Stimulated activated CD4-positive, alpha-beta T cell treated with anti-CD3 and anti-CD28 coated beads, TNF-alpha, amount 100 ng/mL, for 1 hour (primary cell): ENCODE measurements at places on chromosomes 3 and 15.

GRCh38 chr15:67799801-67800205 lies 25.5 kb upstream of the SKOR1 start:
- no peak for DNase-seq

DNA sequence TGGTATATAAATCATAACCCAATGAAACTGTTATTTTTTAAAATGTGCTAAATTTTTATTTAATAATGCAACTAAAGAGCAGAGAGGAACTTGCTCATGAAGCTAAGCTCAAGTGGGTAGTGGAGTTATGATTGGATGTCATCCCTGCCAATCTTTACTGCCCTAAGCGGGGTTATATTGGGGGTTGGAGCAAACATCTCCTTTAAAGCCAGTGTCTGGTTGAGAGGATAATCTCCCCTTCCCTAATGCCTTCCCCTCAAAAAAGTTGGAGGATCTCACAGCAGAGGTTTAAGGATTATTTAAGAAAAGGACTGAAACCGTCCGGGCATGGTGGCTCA lies 32.1 kb upstream of the CLASP2 start:
- DNase-seq, result no peak

GRCh38 chr3:50516440-50516871 lies 13.0 kb upstream of the CACNA2D2 start:
- no peak for DNase-seq

GRCh38 chr3:139771331-139771730 lies 93.6 kb upstream of the NMNAT3 start:
- DNase-seq, result no peak

GRCh38 chr15:83016906-83017305 lies 5.5 kb upstream of the C15orf40 start:
- DNase-seq, result no peak

- no peak for DNase-seq
Measured at GRCh38 chr3:72818905-72819304, 29.3 kb downstream of the SHQ1 start.

DNA sequence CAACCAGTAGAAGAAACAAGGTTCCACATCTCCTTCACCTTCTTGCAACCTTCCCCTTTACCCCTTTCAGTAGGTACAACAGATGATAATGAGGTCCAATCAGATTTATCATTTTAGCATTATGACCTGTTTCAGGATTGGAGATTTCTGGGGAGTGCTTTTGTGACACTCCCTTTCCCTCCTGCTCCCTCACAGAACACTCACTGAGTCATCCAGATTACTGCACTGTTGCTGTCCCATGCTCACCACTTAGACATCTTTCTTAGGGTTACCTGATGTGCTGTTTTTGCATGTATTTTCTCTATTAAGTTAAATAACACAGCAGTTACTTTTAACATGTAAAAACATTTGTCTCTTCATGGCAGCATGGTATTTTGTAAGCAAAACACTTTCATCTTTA lies 118.5 kb downstream of the MFSD1 start:
- DNase-seq, result no peak

- no peak for DNase-seq
Measured at GRCh38 chr15:66364944-66365528, 8.6 kb upstream of the TIPIN start.

GRCh38 chr15:63385911-63386531 lies 4.4 kb upstream of the CA12 start:
- DNase-seq, result no peak

- DNase-seq, result no peak
Measured at GRCh38 chr3:110814170-110815007, 257.2 kb upstream of the NECTIN3 start.
